ENCODE measurements at places on chromosomes 11 and 22.
A peak's percentile ranks its signal among the peaks of the same experiment; 100 is the strongest.

- DNase-seq, result no peak
Observed at GRCh38 chr11:44770401-44770800, 43.6 kb downstream of the TSPAN18 start.

DNA sequence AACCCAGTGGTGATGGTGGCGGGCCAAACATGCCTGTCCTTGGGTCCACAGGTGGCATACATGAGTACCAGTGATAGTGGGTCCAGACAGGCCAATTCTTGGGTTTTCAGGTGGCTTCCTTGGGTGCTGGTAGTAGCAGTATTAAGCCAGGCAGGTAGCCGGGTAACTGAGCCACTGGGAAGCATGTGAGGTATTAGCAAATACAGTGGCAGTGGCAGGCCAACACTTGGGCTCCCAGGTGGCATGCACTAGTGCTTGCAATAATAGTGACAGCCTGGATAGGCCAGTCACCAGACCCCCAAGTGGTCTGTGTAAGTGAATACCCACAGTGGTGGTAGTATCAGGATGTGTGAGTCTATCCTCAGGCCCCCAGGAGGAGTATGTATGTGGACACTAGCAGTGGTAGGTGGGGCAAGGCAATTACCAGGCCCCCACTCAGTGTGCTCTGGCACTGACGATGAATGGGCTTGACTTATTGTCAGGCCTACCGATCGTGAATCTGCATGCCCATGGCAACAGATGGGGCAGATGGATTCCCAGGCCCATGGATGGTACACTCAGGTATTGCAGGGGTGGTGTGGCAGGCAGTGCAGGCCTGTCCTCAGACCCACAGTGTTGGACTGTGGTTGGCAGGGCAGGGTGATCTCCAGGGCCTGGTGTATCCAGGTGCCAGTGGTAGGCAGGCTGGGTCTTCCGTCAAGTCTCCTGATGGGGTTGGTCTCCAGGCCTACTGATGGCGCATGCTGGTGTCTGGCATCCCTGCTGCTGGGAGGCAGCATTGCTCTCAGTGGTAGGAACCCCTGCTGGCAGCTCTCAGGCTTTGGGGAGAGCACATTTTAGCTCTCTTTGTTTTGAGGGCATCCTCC lies 840.7 kb downstream of the FAM181B start:
- DNase-seq, result no peak

GRCh38 chr22:39174498-39175352 lies 22.2 kb upstream of the CBX7 start:
- peak; percentile 23 for DNase-seq

- DNase-seq, result no peak
Observed at GRCh38 chr11:94656968-94657367, 89.8 kb downstream of the PIWIL4 start.

GRCh38 chr22:23767303-23767672 lies 484 bp downstream of the CHCHD10 start:
- no peak for DNase-seq

DNA sequence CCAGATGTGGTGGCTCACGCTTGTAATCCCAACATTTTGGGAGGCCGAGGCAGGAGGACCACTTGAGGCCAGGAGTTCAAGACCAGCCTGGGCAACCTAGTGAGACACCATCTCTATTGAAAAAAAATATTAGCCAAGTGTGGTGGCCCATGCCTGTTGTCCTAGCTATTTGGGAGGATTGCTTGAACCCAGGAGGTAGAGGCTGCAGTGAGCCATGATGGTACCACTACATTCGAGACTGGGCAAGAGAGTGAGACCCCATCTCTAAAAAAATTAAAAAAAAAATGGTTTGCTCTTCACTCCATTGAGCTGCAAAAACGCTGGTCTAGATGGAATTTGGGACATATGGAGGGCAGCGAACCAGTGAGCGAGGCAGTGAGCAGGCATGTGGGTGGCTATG lies 21.6 kb upstream of the SOX10 start:
- no peak for DNase-seq

DNA sequence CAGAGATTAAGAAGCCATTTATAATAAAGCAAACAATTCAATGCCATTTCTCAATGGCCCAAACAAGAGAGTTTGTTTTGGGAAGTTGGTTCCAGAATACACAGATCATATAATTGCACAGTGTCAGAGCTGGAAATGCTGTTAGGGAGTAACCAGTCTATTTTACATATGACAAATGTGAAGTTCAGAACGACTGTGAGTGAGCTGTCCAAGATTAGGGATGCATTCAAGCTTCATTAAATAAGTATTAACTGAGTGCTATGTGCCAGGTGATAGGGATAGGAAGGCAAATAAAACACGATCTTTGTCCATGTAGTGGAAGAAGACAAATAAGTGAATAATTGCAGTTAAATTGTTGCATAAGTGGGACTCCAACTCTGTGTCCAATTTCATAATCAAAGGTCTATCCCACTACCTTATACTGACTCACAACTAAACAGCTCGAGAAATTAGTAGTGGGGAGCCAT lies 33.1 kb upstream of the PICALM start:
- no peak for DNase-seq

DNA sequence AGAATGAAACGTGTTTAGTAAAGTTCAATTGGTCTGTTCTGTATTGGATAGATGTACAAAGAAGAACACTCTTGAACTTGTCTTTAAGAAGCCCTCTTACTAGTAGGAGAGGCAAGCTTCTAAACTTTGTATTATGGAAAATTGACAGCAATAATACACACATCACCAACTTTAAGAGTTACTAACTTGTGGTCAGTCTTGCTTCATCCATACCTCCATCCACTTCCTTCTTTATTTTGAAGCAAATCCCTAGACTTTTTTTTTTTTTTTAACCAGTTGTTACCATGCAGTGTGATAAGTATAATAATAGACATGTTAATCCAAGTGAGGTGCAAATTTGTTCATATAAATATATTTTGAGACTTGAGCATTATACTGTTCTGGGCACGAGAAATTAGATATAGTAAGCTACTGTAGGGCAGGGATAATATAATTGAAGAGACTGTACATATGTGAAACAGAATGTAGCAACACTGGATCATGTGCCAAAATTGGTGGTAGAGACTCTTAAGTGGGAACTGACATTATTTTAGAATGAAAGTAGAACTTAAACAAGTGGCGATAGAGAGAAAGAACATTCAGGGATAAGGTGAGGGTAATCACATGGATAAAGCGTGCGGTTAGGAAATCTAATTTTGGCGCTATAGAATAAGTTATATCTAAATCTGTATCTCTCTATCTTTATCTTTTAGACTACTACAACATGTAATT lies 6.5 kb downstream of the FAR1 start:
- no peak for DNase-seq

DNA sequence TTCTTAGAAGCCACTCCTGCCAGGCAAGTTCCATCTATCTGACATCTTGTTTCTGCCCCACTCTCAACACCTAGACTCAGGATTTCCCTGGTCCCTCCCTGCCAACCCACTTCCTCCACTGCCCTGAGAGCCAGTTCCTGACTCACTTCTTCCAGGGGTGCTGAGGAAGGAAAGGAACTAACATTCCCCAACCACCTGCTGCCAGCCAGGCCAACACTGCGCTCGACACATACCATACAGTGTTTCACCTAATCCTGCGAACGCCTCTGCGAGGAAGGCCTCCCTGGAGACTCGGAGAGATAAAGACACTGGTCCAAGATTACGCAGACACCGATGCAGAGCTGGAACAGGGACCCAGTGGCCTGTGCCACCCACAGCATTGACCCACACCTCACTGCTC lies 40.2 kb downstream of the MICAL3 start:
- DNase-seq, result no peak
